Stimulated activated CD4-positive, alpha-beta T cell treated with anti-CD3 and anti-CD28 coated beads, Interleukin-12 subunit alpha, Interleukin-12 subunit beta, amount 100 ng/mL, for 4 hours (primary cell): ENCODE measurements at places on chromosomes 16 and 17.

DNA sequence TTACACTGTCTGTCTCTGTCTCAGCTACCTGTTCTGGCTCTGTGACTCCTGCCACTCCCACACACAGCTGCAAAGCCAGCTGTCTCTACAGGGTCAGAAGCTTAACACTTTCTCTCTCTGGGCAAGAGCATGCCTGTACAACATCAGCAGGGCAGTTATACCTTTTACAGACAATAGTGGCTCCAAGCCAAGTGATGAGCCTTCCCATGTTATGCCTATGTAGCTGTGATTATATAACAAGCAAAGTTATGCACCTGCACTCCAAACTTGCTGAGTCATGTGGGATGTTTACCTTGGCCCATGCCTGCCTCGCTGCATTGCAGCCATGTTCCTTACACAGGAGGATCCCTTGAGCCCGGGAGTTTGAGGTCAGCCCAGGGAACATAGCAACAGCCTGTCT lies 31.8 kb upstream of the APPBP2 start:
- no peak for DNase-seq

DNA sequence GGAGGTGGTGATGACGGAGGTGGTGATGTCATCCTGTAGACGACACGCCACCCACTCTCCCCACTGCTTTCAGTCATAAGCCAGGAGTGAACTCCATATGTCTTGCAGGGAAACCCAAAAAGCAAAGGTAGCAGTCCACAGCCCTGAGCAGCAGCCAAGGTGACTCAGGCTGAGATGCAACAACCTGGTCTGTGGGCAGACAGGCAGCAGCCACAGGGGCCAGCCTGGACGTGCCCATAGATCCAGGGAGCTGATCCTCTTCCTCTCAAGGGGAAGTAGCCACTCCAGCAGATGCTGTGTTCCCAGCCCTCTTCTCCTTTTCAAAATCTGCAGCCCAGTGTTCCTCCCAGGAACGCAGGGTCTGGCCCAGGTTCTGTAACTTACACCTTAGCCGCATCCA lies 17.3 kb upstream of the CIITA start:
- no peak for DNase-seq

DNA sequence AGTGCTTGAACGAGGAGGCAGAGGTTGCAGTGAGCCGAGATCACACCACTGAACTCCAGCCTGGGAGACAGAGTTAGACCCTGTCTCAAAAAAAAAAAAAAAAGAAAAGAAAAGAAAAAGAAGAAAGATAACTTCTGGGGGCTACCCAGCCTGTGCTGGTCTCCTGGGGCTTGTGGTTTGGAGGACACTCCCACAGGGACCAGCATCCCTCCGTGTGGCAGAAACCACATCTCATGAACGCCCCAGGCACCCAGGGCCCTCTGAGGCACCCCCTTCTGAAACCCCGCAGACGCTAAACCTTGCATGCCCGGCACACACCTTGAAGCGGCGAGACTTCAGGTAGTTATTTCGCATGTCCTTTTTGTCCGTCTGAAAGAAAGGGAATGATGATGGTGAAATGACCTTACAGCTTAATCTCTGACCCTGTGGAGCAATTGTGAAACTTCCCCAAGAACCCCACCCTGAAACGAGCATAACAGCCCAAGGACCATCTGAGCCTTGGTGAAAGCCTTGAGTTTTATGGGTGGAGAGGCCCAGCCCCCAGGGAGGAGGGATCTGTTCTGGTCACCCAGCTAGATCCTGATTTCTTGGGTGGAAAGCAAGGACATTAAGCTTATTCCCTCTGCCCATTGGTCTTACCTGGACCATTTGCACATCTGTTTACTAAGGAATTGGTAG lies 55.0 kb downstream of the CNGB1 start:
- DNase-seq = no peak

DNA sequence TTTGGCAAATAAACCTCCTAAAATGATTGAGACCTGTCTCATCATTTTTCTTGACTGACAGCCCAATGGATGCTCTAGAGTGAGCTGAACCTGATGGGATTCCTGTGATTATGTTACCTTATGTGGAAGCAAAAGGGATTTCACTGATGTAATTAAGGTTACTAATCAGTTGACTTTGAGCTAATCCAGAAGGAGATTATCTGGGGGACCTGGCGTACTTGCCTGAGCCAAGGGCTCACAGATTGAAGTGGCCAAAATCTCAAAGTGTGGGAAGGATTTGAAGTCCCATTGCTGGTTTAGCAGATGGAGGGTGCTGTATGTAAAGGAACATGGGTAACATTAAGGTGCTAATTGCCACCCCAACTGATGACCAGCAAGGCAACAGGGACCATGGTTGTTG lies 214.0 kb downstream of the CPPED1 start:
- no peak for DNase-seq

- no peak for DNase-seq
Observed at GRCh38 chr17:32784113-32784512, 92.8 kb downstream of the MYO1D start.

GRCh38 chr16:81706327-81707295 lies 72.5 kb upstream of the PLCG2 start:
- no peak for DNase-seq

DNA sequence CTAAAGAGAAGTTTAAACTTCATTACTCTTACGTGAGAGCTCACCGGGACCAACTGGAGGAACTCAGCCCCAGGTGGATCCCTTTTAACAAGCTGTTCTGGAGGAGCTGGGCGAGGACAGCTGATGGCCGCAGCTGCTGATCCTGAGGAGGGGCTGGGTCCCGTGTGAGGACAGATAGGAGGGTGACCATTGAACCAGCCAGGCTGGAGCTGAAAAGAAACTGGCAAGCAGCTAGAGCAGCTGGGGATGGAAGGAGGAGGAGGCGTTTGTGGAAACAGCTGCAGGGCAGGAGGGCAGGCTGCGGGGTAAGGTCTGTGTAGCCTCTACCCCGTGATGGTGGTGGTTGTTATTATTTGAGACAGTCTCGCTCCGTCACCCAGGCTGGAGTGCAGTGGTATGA lies 119.5 kb downstream of the AATF start:
- no peak for DNase-seq

GRCh38 chr16:62068747-62069146 lies 32.5 kb upstream of the CDH8 start:
- no peak for DNase-seq

GRCh38 chr16:84514874-84515835 lies 10.7 kb upstream of the MEAK7 start:
- DNase-seq = peak; percentile 68

DNA sequence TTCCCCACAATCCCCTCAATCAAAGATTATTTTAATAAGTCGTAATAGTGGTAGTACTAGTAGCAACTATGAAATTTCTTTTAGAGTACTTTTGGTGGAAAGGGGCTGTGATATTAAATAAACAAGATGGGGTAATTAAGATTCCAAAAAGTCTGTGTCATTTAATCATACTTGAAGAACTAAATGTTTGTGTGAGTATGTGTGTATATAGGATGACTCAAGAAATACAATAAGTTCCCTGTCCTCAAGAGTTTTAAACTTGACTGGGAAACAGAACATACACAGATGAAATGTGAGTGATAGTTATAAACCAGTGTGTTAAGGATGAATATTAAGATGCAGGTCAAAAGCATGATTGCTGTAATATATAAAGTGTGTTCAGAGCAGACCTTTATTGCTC lies 2.3 kb downstream of the ALDH3A2 start:
- no peak for DNase-seq

GRCh38 chr17:27551701-27552248 lies 79.2 kb upstream of the LGALS9 start:
- DNase-seq = no peak
